ENCODE measurements at places on chromosomes 6 and 20.

- no peak for DNase-seq
Observed at GRCh38 chr6:57193177-57193576, 21.1 kb downstream of the BAG2 start.

DNA sequence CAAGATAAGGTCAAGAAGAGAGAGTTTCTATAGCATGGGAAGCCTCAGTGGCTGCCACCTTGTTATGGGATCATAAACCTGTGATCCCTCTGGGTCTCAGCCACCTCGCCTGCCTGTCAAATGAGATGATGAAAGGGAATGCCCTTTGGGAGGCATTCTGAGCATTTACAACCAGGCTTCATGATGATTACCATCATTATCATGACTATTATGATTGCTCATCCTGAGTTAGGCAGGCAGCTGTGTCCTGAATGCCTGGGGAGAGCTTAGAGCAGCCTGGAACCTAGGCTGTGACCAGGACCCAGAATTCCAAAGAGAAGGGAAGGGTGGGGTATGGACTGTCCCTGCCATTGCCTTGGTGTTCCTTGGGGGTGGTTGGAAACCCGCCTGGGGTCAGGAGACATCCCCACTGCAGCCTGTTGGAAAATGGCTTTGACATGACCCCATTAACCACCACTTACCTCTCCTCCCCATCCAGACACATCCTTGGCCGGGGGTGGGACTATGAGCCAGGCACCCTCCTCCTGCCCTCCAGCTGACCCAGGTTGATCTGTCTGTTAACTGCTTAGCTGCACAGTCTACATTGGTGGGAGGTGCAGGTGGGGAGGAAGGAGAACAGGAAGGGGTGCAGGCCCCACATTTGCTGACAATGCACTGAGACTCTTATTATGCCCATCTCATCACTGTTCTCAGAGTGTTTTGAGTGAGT is 51.9 kb downstream of the LRFN2 start:
- no peak for DNase-seq

- no peak for DNase-seq
Observed at GRCh38 chr6:138538390-138539031, 39.2 kb upstream of the NHSL1 start.

GRCh38 chr6:37717836-37718251 is 20.2 kb upstream of the MDGA1 start:
- DNase-seq, result no peak

- no peak for DNase-seq
Observed at GRCh38 chr20:13397300-13397724, 176.2 kb downstream of the ISM1 start.

- DNase-seq, result no peak
Observed at GRCh38 chr6:17015551-17016381, 86.1 kb upstream of the STMND1 start.

GRCh38 chr6:144847916-144848315 is 562.8 kb downstream of the UTRN start:
- DNase-seq, result no peak

DNA sequence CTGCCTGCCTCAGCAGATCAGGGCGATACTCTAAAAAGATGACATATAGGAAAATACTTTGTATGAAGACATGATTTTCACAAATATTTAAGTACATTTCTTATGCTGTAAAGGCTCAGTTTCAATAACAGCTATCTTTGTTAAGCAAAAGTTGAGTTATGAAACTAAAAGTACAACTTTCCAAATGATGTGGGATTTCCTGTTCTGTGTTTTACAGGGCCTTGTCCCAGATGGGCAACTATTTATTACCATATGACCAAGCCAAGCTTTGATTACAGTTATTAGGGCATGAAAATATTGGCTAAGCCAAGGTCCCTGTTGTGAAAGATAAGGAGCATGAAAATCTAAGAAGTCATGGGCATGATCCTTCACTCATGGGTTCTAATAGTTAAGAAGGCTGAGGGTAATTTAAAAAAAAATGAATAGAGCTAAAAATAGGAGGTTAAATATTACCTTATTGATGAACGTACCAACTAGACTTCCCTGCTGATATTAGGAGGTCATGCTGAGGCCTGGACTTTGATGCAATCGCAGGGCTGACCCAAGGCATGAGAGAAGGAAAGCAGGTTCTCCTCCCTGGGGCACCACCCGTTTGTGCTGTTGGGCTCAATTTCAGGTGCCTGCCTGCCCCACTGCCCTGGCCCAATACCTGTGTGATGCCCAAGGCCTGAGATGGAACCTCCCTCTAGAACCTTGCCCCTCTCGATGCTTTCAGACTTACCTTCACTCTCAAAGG is 294.4 kb upstream of the PRDM1 start:
- DNase-seq, result no peak

- no peak for DNase-seq
Observed at GRCh38 chr6:166743406-166744222, 116.6 kb upstream of the RPS6KA2 start.

DNA sequence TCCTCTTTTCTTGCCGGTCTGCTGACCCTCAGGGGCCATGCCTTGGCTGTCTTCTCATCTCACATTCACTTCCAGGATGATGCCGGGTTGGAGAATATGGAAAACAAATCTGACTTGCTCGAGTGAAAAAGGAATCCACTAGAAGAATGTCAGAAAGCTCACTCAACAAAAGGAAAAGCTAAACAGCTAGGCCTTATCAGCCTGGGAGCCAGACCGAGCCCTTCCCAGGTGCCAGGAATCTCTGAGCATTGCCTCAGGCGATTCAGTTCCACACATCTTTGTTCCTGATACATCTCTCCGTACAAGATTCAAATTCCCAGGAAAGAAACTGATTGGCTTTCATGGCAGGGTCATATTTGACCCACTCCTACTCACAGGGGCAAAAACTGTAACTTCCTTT is 9.2 kb upstream of the OSER1 start:
- no peak for DNase-seq

GRCh38 chr6:169661391-169661756 is 40.5 kb downstream of the WDR27 start:
- DNase-seq, result no peak

GRCh38 chr6:91476000-91476399 is 889.1 kb upstream of the MAP3K7 start:
- peak; percentile 34 for DNase-seq

Measured in NCI-H1436 treated with DMSO at 0.1 percent for 48 hours (cell line).